ENCODE measurements at places on chromosomes 2 and 18.

DNA sequence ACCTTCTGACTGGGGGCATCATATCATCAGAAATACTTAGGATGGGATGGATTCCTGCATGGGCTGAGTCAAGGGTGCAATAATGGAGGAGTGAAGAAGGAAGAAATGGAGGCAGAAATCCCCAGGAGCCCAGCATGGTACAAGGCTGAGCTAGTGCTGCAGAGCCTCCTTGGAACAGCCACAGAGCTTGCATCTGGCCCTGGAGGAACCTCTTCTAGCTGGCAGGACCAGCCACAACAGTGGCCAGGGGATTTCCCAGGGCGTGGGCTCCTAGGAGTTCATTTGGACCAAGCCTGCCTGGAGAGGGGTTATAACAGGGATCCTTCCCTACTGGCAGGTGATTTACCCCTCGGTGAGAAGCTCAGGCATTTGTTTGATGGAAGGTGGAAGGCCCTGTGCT, 4.7 kb upstream of the IL37 start:
- no peak for DNase-seq

DNA sequence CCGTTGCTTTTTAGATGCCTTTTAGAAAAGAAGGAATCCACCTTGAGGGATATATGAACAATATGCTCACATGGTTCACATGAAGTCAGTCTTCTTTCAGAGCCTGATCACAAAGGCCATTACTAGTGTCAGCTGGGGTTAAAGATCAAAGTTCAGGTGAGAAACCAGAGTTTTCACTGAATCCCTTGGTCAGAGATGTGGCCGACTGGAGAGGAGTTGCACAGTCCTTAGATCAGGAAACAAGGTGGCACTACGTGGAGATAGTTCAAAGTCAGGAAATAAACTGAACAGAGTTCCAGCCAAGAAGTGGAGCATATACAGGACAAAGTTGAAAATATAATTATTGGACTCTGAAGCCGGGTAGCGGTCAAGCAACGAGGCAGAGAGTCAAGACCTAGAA, 54.6 kb downstream of the AAK1 start:
- no peak for DNase-seq

- DNase-seq = no peak
Measured at GRCh38 chr2:190930411-190930810, 49.8 kb downstream of the GLS start.

DNA sequence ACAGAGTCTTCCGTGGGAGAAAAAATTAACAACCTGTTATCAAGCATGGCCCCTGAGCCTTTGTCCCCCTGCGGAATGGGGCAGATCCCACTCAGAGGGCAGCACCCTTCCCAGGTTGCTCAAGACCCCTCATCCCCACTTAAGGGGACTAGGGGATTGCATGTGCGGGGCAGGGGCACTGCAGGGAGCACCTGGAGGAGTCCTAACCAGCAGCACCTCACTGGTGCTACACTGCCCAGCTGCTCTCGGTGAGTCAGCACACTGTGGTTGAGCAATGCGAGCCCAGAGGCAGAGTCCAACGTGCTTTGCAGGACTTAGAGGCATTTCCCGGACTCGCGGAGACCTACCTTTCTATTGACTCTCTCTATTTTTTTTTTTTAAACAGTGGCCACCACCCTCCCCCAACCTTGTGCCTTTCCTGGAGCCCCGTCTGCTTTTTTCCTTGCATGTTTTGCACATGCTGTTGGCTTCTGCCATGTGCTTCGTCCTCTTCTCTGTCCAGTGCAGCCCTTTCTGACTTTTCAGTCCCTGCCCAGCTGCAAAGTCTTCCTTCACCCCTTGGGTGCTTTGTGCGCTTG, 74.0 kb downstream of the IL1R2 start:
- no peak for DNase-seq

DNA sequence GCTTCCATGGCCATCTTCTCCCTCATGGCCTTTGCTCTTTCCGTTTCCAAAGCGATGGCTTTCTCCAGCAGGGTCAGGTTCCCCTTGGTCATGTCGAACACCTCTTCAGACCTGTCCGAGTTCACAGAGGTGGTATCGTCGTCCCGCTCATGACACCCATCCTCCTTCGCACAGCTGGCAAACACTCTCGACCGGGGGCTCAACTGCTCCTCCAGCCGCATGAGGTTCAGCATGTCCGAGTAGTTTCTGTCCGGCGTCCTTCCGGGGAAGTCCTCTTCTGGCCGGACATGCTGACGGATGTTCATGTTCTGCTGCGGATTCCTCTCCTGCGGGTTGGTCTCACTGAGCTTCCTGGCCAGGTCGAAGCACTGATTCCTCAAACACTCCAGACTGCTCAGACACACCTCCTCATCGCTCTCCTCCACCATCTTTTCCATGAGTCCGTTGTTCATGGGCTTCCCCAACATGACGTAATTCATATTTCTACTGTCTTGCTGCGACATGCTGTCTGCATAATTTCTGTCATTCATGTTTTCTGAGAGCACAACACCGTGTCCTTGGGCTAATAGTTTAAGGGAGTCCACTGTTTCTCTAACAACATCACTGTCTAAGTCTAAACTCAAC, 178.2 kb upstream of the PXDN start:
- no peak for DNase-seq
